ENCODE measurements at places on chromosomes 7 and 10. TPM values are rescaled to one million over a fixed set of nuclear protein-coding genes. Genes with fewer than 3 reads are reported as not detected.

ITIH5 gene
- total RNA-seq, result 0.07 TPM

SEPTIN7 gene
- total RNA-seq, result 220 TPM

LRRC18 gene
- total RNA-seq, result not detected

VPS37D gene
- 1.3 TPM for total RNA-seq

PKD2L1 gene
- not detected for total RNA-seq

KEL gene
- not detected for total RNA-seq

NEUROD6 gene
- not detected for total RNA-seq

CCDC6 gene
- total RNA-seq, result 53.0 TPM

EBF3 gene
- total RNA-seq, result not detected

CDNF gene
- 1.2 TPM for total RNA-seq

HOXA11 gene
- not detected for total RNA-seq

SCART1 gene
- 0.64 TPM for total RNA-seq

GFRA1 gene
- total RNA-seq, result under 0.01 TPM

IKZF1 gene
- total RNA-seq, result not detected

STN1 gene
- total RNA-seq, result 60.5 TPM

AKR1B15 gene
- total RNA-seq, result 0.34 TPM

CTAGE4 gene
- total RNA-seq, result 0.14 TPM

NEUROG3 gene
- not detected for total RNA-seq

PHTF2 gene
- total RNA-seq, result 10.6 TPM

ATOH7 gene
- not detected for total RNA-seq

LRRC17 gene
- total RNA-seq, result 0.28 TPM

FAM53B gene
- total RNA-seq, result 59.4 TPM

EN2 gene
- total RNA-seq, result under 0.01 TPM

POP7 gene
- total RNA-seq, result 39.6 TPM

PRXL2A gene
- total RNA-seq, result 24.9 TPM

ZNF467 gene
- 3.6 TPM for total RNA-seq

ZNF107 gene
- total RNA-seq, result 0.34 TPM

SYCE1 gene
- not detected for total RNA-seq

CTAGE8 gene
- 7.2 TPM for total RNA-seq

GTF2IRD1 gene
- 35.3 TPM for total RNA-seq

FKBP9 gene
- total RNA-seq, result 403 TPM

AKR1C2 gene
- 256 TPM for total RNA-seq

ZNF438 gene
- total RNA-seq, result 1.0 TPM

ASL gene
- total RNA-seq, result 28.4 TPM

SLC26A5 gene
- not detected for total RNA-seq

SP8 gene
- total RNA-seq, result 0.34 TPM

AQP1 gene
- 0.14 TPM for total RNA-seq

FOXI2 gene
- total RNA-seq, result not detected

NMT2 gene
- 13.8 TPM for total RNA-seq

GARIN1A gene
- 0.78 TPM for total RNA-seq

CYP3A4 gene
- total RNA-seq, result not detected

RBM33 gene
- total RNA-seq, result 16.7 TPM

GUSB gene
- 18.5 TPM for total RNA-seq

GHRHR gene
- total RNA-seq, result not detected

GDF2 gene
- not detected for total RNA-seq

PAPSS2 gene
- total RNA-seq, result 5.1 TPM

OR2A5 gene
- not detected for total RNA-seq

CPXM2 gene
- total RNA-seq, result 0.07 TPM

KIF11 gene
- 1.4 TPM for total RNA-seq

IL6 gene
- total RNA-seq, result 3.1 TPM

CLDN3 gene
- not detected for total RNA-seq

All from nasal cavity respiratory epithelium epithelial cell of viscerocranial mucosa (primary cell).